ENCODE measurements at places on chromosomes 16 and 17.

DNA sequence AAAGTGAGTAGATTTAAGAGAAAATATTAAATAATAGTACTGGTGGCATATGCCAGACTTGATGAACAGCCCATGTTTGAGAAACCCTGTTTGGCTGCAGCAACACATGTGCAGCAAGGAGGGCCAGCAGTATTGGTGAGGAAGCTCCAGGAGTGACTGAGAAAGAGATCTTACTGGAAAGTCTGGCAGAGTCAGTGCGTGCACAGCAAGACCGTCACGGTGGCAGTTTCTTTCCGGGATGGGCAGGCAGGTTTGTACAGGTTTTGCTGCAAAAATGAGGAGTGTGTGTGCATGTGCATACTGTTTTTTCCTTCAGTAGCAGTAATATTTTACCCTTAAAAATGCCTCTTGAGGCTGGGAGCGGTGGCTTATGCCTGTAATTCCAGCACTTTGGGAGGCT lies 41.4 kb downstream of the KSR1 start:
- DNase-seq = no peak

GRCh38 chr16:89119166-89119621 lies 25.5 kb downstream of the ACSF3 start:
- DNase-seq = no peak

GRCh38 chr17:72759301-72759700 lies 333.2 kb downstream of the SLC39A11 start:
- DNase-seq = no peak

DNA sequence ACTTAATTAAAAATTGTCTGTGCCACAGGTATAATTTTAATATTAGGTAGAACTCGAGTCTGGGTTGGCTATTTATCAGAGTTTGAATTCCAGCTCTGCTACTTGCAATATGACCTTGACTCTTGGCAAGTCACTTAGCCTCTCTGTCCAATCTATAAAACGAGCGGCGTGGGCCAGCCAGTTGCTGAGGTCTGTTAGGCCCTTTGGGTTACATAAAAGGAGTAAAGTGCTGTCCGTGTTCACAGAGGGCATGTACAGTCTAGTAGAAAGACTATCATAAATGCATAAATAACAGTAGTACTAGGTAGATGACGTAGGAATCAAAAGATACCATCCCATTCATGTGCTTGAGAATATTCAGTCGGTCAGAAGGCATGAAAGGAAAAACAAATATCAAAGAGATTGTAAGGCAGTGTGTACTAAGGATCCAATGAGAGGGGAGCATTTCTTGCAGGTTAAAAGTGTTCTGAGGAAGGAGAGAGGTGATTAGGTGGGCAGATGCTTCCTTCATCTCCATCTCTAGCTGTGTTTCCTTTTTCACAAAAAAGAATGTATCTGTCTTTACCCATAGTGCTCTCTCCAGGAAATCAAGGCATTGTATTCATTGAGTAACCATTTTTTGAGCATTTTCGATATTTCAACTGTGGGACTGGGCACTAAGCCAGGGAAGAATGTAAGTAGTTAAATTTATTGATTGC lies 2.4 kb downstream of the TNRC6A start:
- no peak for DNase-seq

DNA sequence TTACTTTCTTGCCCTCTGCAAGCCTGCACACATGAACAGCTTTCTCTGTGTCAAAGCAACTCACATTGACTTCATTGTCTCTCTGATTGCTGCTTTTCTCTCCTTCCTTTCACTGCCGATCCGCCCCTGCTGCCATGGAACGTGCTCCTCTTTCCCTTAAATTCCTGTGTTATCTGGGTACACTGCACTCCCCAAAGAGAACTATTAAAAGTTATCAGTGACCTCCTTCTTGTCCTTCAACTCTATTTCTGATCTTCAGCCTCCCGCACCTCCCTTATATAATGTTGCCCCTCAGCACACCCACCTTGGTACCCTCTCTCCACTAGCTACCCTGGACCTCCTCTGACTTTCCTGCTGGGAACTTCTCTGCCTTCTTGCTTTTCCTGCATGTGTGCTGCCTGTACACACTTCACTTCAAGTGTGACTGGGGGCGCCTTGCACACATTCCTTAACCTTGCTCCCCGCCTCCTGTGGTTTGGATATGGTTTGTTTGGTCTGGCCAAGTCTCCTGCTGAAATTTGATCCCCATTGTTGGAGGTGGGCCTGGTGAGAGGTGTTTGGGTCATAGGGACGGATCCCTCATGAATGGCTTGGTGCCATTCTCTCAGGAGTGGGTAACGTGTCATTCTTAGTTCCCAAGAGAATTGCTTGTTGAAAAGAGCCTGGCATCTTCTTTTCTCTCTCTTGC lies 26.7 kb upstream of the PMP22 start:
- DNase-seq = no peak

Data from activated CD4-positive, alpha-beta memory T cell treated with anti-CD3 and anti-CD28 coated beads, Interleukin-2, amount 10 ng/mL, durations not matched to agents 7 days and 5 days (primary cell).